ENCODE measurements at places on chromosomes 3 and 15.

GRCh38 chr3:138452436-138452835, 18.0 kb downstream of the ESYT3 start:
- no peak for DNase-seq

- no peak for DNase-seq
These were observed 136.3 kb downstream of the IMPG2 start for GRCh38 chr3:101184111-101184510.

DNA sequence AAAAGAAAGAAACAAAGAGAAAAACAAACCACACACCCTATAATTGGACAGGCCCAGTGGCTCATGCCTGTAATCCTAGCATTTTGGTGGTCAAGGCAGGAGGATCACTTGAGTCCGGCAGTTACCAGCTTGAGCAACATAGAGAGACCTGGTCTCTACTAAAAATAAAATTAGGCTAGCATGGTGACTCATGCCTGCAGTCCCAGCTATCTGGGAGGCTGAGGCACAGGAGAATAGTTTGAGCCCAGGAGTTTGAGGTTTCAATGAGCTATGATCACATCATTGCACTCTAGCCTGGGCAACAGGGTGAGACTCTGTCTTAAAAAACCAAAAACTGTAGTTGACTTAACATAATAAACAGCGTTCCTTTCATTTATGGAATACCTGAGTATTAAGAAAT, 72.3 kb upstream of the ST3GAL6 start:
- DNase-seq, result no peak

DNA sequence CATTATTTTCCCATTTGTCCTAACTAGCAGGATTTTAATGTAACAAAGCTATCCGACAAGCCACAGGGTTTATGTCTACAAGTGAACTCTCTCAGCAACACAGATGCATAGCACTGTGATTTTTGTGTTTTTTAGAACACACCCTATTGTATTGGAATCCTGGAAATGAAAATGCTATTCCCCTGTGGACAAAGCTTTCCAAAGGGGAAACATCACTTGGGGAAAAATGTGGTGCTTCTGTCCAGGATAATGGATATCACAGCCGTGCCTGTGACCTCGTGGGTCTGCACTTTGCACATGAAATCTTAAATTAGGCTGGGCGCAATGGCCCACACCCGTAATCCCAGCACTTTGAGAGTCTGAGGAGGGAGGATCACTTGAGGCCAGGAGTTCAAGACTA, 60.6 kb downstream of the EFCAB12 start:
- DNase-seq, result no peak

GRCh38 chr3:176633511-176633910, 563.8 kb downstream of the TBL1XR1 start:
- DNase-seq, result no peak

GRCh38 chr3:128784232-128784631, 58.2 kb downstream of the RAB7A start:
- no peak for DNase-seq

DNA sequence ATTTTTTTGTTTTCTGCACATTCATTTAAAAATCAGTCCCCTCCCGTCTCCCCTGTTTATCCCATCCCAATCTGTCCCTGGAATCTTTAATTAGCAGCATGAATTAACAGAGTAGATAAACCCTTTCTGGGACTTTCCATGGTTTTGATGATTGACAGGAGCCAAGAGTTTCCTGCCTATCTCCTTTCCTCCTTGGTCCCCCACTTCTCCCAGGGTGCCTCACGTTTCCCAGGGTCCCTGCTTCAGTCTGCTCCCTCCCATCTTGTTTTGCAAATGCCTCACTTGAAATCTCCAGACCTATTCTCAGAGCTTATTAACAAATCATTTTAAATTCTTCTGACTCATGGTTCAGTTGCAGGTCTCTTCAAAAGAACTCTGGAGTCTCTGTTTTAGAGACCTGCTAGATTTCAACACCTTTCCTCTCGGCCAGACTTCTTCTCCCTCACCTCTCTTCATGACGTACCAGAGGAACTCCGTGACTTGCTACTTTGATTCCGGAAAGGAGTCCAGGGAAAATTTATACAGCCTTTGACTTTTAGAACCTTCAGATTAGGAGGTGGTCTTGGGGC, 238.5 kb downstream of the ITPR1 start:
- DNase-seq, result no peak

DNA sequence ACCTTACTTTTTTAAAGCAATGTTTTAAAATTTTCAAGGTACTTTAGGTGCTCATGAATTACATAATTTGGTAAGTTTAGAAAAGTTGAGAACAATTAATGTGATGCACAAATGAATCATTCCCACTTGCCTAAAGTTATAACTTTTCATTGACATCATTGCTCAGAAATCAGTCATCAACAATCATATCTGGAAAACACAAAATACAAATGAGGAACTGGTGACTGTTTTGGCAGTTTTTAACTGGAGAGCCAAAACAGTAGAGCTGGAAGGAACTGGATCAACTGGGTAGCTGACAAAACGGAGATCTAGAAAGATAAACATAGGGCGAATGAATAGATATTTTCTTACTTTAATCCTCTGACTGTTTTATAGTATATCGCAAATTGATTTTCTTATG, 767.1 kb downstream of the IGSF11 start:
- no peak for DNase-seq

DNA sequence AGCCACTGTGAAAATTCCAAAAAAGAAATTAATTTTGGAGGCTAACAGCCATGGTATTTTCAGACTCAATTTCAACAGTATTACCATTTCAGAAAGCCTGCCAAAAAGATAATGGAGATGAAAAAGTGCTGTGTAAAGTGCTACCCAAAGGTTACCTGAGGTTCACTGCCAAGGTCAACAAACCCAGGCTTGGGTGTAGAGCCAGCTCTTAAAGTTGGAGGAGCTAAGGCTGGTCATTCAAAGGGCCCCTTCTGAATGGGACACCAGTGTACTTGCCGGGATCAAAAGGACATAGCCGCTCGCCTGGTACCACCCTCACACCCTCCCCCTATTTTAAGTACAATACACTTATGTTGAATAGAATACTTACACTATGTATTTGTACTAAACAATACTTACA, 64.5 kb downstream of the ETV5 start:
- no peak for DNase-seq

DNA sequence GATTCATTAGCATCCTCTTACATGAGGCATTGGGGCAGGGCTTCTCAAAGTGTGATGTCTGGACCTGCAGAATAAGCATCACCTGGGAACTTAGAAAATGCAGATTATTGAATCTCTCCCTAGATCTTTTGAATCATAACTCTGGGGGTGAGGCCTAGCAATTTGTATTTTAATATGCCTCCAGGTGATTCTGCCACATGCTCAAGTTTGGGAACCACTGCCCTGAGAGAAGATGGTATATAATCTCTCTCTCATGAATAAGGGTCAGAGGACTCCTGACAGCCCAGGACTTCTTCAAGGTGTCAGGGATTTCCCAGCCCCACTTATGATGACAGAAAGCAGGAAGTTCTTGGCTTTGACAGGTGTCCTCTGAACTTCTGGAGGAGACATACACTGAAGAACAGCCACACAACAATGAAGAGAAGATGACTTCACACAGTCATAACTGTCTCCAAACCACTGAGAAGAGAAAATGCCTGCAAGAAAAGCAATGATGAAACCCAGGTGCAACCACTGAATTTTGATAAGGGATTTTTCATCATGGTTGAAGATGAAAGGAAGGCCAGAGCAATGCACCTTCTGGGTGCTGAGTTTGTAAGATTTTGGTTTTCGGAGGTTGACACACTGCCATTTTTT, 211.9 kb upstream of the MRPL3 start:
- DNase-seq, result no peak

GRCh38 chr3:3771094-3771493, 28.1 kb upstream of the LRRN1 start:
- DNase-seq, result no peak
